Anterior cingulate cortex (tissue), 58 donors: ENCODE measurements at places on chromosomes 3 and 15.
A peak's percentile ranks its signal among the peaks of the same experiment; 100 is the strongest.

DNA sequence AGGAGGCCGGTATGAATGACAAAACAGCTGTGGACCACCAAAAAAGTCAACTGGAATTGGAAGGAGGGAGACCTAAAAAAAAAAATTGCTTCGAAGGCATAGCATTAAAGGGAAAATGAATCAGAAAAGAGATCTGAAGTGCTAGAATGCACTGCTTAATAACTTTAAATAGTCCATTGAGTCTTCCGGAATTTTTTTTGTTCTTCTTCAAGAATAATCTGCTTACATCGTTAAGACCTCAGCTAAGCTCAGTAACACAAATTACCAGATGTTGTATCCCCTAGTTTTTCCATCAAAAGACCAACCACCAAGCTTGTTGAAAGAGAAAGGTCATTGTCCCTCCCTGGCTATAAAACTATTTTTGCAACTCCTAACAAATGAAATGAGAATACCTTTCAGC lies 560.5 kb downstream of the NR2F2 start:
- DNase-seq = no peak

DNA sequence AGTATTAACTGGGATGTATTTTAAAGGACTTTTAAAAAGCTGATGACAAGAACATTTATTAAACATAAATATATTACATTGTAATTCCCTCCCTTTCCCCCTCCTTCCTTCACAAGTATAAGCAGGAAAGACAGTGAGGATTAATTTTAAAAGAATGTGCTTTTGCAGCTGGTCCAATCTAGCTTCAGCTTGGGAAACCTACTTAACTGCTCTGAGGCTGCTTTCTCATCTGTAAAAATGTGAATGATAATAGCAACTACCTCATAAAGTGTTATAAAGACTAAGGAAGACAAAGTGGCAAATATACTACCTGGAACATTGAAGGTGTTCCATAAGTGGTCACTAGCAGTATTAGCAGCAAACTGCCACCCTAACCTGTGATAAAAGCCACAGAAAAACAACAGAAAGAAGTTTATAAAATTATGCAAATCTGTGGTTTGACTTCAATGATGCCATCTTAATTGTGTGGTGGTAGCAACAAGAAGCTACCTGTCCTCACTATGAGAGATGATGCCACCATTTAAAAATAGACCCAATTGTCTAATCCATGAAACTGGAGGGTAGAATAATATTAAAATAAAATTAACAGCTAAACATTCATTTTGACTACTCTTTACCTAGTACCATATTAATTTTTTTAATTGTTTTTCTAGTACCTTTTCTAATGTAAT lies 20.0 kb downstream of the DHX36 start:
- DNase-seq = no peak

DNA sequence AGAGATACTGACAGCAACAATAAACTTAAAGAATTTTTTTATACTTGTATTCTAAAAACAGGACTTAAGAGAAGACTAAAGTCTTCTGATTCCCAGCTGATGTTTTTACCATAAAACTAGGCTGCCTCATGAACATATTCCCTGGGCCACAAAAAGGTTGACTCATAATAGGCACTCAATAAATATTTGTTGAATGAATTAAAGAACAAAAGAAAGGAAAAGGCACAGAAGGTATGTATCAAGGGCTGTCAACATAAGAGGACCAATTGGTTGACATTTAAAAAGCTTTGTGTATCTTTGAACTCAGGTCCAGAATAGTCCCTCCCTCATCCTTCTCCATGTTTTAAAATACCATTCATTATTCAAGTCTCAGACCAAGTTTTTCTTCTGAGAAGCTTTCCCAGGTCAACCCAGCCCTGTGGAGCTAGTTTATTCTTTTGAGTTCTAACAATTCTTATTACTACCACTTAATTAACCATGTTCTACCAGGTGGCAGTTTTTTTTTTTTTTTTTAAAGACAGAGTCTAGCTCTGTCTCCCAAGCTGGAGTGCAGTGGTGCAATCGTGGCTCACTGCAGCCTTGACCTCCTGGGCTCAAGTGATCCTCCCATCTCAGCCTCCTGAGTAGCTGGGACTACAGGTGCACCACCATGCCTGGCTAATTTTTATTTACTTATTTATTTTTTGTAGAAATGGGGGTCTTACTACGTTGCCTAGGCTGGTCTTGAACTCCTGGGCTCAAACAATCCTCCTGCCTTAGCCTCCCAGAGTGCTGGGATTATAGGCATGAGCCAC lies 17.5 kb upstream of the ARHGEF3 start:
- DNase-seq = no peak

DNA sequence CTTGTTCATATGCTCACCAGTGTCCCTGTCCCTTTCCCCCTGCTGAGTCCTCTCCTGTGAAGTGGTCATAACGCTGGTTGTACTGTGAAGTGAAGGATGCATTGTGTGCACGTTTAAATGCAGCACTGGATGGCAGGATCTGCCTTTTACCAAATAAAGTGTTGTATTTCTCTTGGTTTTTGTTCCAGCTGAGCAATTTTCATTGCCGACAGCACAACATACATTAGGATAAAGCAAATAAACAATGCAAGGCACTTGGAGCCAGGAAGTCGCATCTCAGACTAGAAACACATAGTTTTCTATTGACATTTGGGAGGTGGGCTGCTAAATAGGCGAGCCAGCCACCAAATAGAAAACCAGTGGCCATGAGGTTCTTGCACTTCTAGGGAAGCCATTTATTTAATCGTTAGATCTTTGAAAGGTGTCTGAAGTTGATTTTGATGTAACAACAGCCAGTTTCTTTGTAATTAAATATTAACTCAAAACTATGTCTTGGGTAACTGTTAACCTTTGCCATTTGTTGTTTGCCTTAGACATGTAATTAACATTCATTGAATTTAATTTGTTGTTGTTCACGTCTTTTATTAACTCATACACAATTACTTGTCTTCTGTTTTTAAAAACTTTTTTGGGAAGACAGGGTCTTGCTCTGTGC lies 185.3 kb downstream of the FNDC3B start:
- DNase-seq = no peak

DNA sequence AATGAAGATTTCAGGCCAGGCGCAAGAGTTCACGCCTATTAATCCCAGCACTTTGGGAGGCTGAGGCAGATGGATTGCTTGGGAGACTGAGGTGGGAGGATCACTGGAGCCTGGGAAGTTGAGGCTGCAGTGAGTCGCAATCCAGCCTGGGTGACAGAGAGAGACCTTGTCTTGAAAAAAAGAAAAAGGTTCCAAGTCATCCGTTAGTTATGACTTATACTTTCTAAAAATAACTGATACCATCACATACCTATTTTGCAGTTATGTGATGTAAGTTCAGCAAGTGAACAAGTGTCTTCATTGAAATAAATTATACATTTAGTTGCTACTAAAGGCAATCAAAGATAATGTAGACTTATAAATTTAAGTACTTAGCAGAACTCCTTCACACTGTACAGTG lies 22.1 kb downstream of the CLPX start:
- DNase-seq = no peak

DNA sequence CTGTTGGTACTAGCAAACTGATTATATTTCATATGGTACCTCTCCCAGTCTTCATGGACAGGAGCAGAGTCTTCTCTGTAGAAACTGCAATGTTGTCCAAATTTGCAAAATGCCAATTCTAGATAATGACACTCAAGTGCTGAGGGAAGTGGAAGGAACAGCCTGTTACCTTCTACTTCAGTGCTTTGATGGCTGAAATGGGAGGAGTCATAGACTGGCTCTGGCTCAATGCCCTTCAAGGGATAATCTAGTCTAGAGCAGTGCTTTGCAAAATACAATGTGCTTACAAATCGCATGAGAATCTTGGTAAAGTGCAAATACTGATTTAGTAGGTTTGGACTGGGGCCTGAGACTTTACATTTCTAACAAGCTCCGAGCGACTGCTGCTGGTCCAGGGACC lies 51.7 kb upstream of the ACP3 start:
- no peak for DNase-seq

GRCh38 chr3:196989721-196990262 lies 21.2 kb upstream of the PIGZ start:
- DNase-seq = no peak

GRCh38 chr3:53880396-53881345 lies 1.3 kb downstream of the ACTR8 start:
- DNase-seq = no peak

DNA sequence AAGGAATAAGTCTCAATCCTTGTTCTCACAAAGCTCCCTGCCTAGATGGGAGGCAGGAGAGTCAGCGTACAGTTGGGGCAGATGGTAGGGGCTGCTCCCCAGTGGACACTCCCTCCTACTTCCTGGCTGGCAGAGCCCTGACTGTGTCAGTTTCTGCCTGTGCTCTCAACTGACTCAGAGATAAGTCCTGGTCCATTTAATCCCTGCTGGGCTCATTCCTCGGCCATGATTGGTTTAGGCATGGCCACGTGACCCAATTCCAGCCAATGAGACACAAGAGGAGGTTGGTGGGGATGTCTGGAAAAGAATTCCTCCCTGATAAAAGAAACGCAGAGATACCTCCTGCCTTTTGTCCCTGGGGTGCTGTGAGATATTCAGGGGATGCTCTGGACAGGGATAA lies 118.1 kb upstream of the SLC6A11 start:
- no peak for DNase-seq

DNA sequence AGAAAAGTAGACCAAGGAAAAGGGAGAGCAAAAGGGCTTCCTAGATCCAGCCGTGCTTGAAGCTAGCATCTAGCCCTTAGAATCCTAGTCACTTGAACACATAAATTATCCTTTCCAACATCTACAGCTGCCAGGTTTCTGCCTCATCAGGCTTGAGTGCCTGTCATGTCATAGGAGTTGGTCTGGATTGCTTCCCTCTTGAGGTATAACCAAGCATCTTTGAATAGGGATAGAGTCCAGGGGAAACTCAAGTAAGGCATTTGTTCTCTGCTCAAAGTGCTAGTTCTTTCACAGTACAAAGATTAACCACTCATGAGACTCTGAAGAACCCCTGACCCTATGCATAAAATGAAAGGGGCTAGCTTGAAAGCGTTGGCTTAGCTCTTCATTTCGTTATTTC lies 72.3 kb downstream of the SLCO3A1 start:
- DNase-seq = no peak

DNA sequence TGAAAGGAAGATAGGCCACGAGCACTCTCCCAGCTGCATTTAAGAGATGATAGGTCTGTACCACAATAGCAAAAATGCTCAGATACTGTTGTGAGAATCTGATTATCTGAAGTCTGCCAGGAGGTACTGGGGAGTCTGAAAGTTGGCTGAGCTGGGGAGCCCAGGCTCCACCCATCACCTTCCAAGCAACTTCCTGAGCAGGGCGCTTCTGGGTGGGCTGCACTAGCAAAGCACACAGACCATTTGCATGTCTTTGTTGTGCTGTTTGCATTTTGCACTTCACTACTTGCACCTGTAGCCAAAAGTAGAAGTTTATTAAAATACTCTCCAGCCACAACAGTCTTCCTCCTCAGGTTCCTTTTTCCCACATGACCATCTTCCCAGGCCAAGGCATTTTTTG lies 133.2 kb downstream of the ALDH1A2 start:
- no peak for DNase-seq

DNA sequence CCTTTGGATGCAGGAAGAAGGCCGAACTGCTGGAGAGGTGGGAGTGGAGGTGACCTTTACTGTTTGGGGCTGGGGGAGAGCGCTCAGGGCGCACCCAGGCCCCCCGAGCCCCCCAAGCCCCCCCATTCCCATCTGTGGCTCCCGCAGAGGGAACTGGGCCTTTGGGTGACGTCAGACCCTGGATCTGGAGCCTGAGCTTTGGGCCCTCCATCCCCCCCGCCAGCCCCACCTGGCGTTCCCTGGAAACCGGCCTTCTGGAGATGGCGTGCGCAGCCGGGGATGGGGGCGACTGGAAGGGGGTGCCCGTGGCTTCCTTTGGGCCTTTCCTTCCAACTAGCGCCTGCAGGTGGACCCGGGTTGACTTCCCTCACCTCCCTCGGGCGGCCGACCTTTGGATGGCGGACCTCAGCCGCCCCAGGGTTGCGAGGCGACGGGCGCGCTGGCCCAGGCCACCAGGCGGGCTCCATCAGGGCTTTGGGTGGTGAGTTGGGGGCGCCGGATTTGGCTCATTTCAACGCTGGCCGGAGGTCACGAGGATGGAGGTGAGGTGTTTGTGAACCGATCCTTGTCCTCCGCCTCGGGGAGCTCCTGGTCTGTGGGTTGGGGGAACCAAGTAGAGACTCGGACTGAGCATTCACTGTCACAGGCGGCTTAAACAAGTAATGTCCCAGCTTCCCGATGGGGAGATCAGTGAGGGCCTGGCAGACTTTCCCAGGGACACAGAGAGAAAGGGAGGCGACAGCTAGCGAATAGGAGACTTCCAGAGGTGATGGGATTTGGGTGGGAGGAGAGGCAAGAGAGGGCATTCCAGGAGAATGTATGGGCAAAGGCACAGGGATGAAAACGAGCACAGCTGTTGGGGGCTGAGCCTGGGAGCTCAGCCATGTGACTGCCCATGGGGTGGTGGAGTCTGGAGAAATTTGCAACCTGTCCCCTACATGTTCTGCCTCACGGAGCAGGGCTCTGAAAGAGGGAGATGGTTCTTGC lies 709 bp downstream of the SCAMP5 start:
- peak; percentile 53 for DNase-seq

DNA sequence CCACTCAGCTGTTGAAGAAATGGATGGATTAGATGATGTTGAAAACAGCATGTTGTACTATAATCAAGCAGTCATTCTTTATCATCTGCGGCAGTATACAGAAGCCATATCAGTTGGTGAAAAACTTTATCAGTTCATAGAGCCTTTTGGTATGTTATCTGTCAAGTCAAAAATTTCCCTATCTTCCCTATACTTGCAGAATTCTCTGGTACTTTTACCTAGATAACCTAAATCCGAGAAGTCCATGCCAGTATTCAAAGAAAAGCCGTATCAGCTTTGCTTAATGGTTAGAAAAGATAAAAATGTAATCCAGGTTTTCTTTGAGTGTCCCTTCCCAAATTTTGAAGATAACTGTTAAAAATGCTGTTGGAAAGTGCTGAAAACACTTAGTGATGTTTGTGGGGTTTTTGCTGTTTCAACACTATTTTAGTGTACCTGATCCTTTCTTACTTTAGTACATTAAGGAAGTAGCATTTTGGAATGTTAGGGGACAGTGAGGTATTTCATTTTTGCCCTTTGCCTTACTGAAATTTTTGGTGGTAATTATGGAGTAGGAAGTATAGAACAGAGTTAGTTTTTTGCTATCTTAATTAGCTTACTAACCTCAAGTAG lies 23.8 kb downstream of the CNOT10 start:
- no peak for DNase-seq

DNA sequence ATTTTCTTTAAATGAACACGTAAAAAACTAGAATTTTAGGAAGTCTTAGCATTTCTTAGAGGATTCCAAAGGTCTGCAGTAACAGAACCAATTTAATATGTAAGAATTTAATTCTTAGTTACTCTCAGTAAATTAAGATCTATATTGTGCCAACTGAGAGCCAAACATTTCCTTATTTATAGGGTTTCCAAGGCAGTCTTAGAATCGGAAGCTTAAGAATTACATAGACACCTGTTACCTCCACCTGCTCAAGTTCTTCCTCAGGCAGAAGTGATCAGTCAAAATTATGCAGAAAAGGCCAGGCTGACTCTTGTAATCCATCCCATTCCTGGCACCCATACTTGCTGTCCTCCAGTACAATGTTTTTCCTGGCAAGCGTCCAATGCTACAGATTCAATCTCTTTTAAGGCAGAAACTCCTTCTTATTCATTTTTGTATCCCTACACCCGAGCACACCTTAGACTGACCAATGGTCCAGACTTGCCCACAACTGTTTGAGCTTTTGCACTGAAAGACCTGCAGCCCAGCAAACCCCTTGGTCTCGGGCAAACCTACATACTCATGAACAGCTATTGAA lies 64.3 kb downstream of the NCEH1 start:
- no peak for DNase-seq

GRCh38 chr3:192566706-192567290 lies 160.5 kb downstream of the FGF12 start:
- peak; percentile 49 for DNase-seq

GRCh38 chr3:188489639-188490405 lies 335.9 kb downstream of the LPP start:
- DNase-seq = no peak
